Fibroblast of skin of right biceps (primary cell): ENCODE measurements at places on chromosomes 7 and 10.

DNA sequence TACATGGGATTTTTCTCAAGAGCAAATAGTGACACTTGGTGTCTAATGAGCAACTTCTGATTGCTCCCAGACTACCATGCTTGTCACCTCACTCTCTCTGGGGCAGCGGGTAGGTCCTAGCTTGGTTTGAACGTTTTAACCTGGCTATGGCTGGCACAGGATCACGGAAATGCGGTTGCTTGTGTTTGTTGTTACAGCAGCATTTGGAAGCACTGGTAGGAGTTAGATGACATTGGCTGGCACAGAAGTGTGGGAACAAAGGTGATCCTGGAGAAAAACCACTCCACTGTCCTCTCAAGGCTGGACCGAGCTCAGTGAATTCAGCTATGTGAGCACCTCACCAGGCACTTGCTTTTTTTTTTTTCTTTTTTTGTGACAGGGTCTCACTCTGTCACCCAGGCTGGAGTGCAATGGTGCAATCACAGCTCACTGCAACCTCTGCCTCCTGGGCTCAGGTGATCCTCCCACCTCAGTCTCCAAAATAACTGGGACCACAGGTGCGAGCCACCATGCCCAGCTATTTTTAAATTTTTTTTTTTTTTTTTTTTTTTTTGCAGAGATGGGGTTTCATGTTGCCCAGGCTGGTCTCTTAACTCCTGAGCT is 3.5 kb upstream of the PFKFB3 start:
- no peak for DNase-seq

- DNase-seq, result no peak
Measured at GRCh38 chr10:83533290-83533689, 606.0 kb upstream of the GHITM start.

GRCh38 chr10:37488792-37489657 is 363.6 kb downstream of the ANKRD30A start:
- no peak for DNase-seq

DNA sequence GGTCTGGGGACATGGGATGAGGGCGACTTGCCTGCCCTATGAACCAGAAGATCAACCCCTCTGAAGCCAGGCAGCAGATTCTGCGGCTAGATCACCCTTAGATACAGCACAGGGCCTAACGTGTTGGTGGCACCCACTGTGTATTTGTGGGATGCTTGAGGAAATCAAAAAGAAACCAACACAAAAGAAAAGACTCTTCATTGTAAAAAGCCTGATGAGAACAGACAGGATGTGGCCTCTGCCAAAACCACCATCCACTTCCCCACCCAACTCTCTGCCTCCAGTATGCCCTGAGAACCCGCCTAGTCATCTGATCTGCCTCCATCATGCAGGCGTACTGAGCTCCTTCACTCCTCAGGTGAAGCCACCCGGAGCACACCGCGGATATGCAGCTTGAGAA is 97.2 kb upstream of the INSYN2A start:
- DNase-seq, result no peak

DNA sequence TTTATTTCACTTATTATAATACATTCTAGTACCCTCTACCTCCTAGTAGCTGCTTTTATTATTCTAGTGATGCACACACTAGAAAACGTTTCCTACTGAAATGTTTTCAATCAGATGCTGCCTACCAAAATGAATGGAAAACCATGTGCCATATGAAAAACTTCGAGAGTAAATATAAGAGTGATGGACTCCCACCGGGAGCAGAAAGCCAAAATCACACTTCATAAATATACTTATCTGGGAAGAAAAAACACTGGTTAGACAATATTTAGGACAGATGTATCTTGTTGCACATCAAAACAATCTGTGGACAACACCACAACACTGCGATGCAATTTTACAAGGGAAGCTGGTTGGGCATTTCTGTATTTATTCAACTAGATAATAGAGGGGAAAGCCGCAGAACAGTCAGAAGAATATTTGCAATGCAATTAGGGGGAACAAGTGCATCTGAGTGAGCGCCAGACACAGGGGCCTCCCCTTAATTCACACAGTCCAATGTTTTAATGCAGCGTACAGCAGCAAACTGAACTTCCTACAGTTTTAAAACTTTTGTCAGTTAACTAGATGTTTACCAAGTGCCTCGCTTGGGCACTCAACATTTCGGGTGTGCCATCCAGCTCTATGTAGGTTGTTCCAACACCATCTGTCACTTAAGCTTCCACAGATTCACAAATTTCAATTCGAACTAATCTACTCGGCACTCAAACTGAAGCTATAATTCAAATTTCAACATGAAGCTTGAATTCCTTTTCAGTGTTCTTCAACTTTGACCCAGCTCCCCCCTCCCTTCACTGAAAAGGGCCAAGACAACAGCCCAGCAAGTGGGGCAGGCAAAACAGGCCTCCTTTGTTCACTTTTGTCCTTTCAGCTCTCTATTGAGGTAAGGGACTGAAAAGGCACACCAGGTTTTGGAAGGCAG is 7.4 kb downstream of the NRCAM start:
- DNase-seq, result no peak
